ENCODE measurements at places on chromosomes 5 and 9.

DNA sequence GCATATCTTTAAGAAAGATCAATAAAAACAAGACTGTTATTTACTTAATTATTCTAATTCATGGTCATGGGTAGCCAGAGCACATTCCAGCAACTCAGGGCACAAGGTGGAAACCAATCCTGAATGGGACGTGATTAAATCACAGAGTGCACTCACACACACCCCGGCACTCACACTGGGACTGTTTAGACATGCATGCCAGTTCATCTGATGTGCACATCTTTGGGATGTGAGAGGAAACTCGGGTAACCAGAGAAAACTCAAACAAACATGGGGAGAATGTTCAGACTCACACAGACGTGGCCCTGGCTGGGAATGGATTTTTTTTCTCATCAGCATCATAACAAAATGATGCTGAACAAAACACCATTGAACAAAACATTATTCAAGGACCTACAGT lies 29.4 kb downstream of the SMAD5 start:
- no peak for DNase-seq

DNA sequence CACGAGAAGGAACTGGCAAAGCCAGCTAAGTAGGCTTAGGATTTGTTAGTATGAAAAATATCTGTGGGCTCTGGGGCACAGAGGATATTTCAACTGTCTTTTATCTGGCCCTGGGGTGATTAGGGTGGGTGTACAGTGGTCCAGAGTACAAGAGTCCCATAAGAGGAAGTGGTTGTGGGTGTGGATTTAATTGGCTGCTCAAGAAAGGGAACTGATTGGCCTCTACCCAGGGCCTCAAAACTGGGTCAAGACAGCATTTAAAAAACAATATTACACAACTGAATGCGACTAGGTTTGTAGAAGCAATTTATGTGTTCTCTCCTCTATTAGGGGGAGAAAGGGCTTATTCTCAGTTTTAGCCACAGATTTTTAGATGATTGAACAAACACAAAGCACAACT lies 1353.4 kb upstream of the WWC1 start:
- no peak for DNase-seq

DNA sequence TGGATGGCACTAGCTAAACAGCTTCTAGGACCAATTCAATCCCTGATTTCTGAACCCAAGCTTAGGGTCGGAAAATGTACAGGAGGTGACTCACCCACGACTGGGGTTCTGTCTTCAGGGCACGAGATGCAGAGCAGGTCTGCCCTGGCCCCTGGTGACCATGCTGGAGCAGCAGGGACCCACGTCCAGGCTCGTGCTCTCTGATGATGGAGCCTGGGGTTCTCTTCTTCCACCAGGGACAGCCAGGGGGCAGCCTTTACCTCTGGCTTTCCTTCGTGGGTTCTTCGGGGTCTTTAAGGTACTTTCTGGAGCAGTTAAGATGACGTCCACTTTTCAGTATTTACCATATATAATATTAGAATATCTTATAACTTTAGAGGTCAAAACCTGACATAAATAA lies 2.1 kb downstream of the CFAP77 start:
- DNase-seq, result no peak

DNA sequence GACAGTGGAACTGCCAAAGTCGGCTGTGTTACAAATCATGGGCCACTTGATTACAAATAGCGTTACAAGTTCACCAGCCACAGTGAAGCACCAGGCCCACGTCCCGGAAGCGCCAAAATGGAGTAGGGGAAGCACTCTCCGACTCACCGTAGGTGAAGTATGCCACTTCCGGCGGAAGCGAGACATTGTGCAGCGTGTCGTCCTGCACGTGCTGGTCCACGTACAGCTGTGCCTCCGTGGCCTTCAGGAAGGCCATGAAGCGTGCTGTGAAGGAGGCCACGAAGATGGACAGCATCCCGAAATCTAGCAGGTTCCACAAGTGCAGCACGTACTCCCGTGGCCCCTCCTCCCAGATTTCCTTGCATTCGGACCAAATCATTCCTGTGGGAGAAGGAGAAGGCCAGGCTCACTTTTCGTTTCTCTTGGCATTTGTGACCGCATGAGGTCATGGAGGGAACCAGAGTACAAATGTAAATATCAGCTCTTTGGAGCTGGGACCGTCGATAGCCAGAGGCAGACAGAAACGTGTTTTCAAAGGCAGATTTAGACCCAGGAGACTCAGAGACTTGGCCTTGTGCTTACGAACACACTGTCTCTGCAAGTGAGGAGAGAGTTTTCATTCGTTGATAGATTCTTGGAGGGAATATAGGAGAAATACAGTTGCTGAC lies 58.7 kb upstream of the SMIM32 start:
- DNase-seq, result no peak

GRCh38 chr5:148751025-148751424 lies 75.4 kb upstream of the ADRB2 start:
- DNase-seq, result no peak

GRCh38 chr5:159133041-159133741 lies 33.5 kb upstream of the EBF1 start:
- DNase-seq, result peak; percentile 78

DNA sequence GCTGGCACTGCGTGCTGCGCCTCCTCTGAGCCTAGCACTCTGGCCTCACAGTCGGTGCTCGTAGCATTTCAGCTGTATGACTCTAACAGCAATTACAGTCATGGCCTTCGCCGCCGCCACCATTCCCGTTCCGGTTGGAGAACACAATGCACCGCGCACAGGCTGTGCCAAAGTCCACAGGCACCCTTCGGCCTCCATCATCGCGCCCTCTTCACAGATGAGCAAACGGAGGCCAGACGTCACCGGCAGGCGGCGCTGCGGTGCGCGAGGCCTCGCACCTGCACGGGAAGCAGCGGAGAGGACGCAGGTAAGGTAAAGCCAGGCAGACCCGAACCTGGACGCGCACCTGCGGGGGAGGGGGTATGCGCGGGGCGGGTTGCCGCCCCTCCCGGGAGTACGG lies 128.9 kb downstream of the BARX1 start:
- DNase-seq, result no peak

GRCh38 chr9:9299134-9299533 lies 1313.7 kb downstream of the PTPRD start:
- no peak for DNase-seq

- no peak for DNase-seq
Measured at GRCh38 chr5:8634219-8634618, 765.3 kb downstream of the MTRR start.

GRCh38 chr9:105168870-105169319 lies 75.6 kb upstream of the SLC44A1 start:
- no peak for DNase-seq

DNA sequence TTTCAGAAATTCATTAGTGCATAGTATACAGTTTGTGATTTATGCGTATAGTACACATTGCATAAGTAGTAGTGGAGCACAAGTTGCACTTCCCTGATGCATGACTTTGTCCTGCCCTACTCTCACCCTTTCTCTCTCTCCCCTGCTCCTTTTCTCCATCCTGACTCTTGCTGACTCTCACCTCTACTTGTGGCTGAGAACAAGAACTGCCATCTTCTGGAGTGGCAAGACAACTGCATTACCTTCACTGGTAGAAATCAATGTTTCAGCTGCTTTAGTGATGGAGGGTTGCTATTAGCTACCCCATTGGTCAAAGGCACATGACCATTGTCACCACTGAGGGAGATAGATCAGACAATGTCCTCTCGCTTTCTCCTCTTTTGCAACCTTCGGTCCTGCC lies 26.9 kb downstream of the SPEF2 start:
- DNase-seq, result no peak

GRCh38 chr5:83145241-83145640 lies 67.9 kb downstream of the XRCC4 start:
- no peak for DNase-seq

- no peak for DNase-seq
Measured at GRCh38 chr9:21056931-21057330, 20.8 kb downstream of the IFNB1 start.

GRCh38 chr9:114220061-114220541 lies 64.8 kb downstream of the COL27A1 start:
- no peak for DNase-seq

GRCh38 chr9:87681271-87682061 lies 44.5 kb upstream of the CTSL start:
- no peak for DNase-seq
